ENCODE measurements at places on chromosomes 7 and 10. TPM values are rescaled to one million over a fixed set of nuclear protein-coding genes. Genes with fewer than 3 reads are reported as not detected.

Gene C7orf57
- total RNA-seq, result 0.85 TPM

Gene CASTOR2
- 22.3 TPM for total RNA-seq

Gene MYH16
- not detected for total RNA-seq

Gene PDK4
- 0.62 TPM for total RNA-seq

Gene WEE2
- total RNA-seq, result not detected

Gene BEND7
- total RNA-seq, result 2.7 TPM

- DNase-seq, result no peak
Observed at GRCh38 chr10:110344622-110345021, 39.9 kb upstream of the SMNDC1 start.

DNA sequence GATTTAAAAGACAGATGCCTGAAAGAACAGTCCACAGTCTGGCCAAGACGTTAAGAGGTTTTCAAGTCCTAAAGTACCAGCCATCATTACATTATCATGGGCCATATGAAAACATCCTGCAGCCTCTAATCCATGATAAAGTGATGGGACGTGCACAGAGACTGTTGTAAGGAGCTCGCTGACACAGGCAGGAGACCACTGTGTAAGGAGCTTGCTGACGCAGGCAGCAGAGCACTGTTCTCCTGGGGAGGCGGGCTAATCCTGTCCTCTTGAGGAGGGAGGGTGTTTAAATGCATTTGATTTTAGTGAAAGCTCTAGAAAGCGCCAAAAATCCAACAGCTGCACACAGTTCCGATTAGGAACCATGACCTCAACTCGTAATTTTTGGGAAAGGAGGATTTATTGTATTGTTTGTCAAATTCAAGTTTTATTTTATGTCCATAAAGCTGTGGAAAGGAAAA is 16.9 kb downstream of the SVIL start:
- no peak for DNase-seq

- DNase-seq, result no peak
Observed at GRCh38 chr7:130227883-130228575, 20.4 kb downstream of the SSMEM1 start.

GRCh38 chr10:84256510-84257342 is 11.9 kb downstream of the RGR start:
- peak; percentile 90 for DNase-seq

DNA sequence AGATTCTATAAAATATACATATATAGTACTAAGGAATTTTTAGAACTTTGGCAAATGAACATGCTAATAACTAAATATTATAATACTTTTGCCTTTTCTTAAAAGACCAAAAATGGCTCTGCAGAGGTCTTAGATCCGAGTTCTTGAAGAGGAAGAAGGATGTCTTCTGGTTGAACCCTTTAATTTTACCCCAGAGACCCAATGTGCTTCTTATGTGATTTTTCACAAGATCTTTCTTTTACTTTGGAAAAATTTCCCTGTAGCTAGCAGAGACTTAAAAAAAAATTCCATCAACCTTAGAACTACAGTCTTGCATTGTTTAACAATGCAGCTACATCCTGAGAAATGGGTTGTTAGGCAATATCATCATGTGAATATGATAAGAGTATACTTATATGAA is 663.2 kb downstream of the PARD3 start:
- DNase-seq, result no peak

Measured in H7 (cell line).